ENCODE measurements at places on chromosomes 12 and 14. TPM values are rescaled to one million over a fixed set of nuclear protein-coding genes. Genes with fewer than 3 reads are reported as not detected.

The SRGAP1 gene
- 5.9 TPM for total RNA-seq

The CD4 gene
- total RNA-seq: 3.8 TPM

The MYL2 gene
- 24,495 TPM for total RNA-seq

The BBS10 gene
- 9.6 TPM for total RNA-seq

The ENDOU gene
- total RNA-seq: 0.24 TPM

The PLBD1 gene
- 33.8 TPM for total RNA-seq

The FOXM1 gene
- 0.24 TPM for total RNA-seq

The KRT82 gene
- total RNA-seq: not detected

The PLEKHG7 gene
- total RNA-seq: not detected

The TAPBPL gene
- total RNA-seq: 17.2 TPM

The TAS2R14 gene
- 1.3 TPM for total RNA-seq

The PTPRR gene
- total RNA-seq: 0.65 TPM

The SLCO1B1 gene
- 0.24 TPM for total RNA-seq

GRCh38 chr12:65556676-65557437 is 267.4 kb upstream of the HMGA2 start:
- DNase-seq: peak; percentile 86

DNA sequence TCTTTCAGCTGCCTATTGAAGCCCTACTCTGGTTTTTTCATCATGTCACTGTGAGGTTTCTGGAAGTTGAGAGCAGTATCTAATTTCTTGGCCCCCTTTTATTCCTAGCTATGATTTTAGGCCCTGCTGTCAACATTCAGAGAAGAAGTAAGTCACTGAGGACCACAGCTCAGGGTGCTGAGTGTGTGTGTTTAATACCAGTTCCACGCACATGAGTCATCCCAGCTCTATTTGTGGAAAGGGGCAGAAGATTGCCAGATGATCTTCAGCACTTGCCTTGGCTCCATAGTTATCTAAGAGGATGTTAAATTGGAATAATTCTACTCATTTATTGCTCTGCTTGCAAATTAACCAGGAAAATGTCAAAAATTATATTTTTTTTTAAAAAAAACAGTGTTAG is 65.5 kb upstream of the SLC38A4 start:
- DNase-seq: no peak

DNA sequence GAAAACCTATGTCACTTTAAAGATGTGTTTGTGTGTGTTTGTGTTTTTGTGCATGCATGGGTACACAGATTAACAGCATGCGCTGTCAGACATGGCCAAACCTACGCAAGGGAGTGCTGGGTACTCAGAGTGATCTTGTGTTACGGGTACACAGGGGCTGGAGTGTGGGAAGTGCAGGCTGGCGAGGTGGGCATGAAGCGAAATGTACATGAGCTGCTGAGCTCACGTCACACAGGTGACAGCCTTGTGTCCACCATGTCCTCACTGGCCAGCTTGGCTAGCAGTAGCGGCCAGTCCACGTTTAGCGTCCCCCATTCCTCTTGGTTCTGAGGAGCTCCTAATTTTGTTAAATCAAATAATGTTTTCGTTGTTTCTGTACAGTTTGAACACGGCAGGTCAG is 979.7 kb upstream of the TMEM132C start:
- DNase-seq: peak; percentile 53

- no peak for DNase-seq
Measured at GRCh38 chr14:75837151-75837787, 144.5 kb downstream of the TGFB3 start.

- no peak for DNase-seq
Measured at GRCh38 chr14:90091393-90091792, 29.6 kb downstream of the KCNK13 start.

- DNase-seq: peak; percentile 87
Measured at GRCh38 chr14:32939254-32940065, 781 bp downstream of the NPAS3 start.

DNA sequence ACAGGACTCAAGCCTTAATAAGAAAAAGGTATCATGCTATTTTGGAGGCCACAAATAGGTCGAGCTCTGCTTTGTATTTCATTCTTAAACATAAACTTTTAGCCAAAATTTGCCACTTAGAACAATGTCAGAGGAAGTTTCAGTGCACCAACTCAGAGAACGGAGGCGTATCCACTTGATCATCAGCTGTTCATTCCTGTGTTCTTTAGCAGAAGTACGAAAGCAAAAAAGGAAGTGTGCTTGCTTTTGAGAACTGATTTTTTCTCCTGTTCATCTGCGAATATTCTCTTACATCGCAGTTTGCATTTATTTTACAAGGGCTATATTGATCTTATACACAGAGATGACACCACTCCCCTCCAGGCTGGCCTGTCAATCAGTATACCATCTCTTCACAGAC is 188.6 kb upstream of the SOX5 start:
- no peak for DNase-seq

DNA sequence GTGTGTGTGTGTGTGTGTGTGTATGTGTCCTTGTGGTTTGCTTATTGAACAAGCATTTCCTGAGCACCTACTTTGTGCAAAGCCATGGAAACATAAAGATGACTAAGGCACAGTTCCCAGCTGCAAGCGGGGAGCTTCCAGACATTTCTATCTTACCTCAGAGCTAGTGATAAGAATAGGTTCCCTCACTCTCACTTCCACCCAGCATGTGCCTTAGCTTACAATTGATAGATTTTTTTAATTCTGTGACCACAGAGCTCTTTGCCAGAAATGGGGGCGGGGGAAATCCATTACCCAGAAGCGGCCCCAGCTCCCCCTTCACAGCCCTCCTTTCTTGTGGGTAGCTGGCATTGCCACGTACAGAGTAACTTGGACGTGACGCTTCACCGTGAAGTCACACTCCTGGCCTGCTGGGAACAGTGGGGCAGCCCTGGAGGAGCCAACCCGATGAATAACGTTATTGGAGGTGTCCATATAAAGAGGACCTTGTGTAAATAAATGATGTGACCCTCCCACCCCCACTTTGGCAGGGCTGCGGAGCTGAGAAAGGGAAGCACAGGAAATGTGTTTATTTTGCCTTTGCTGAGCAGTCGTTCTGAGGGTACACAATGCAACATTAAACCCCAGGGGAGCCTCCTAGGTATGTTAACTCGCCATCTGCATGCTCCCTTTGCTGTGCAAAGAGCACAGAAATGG is 238.9 kb downstream of the CHST11 start:
- no peak for DNase-seq

GRCh38 chr12:44377443-44378187 is 498.5 kb downstream of the NELL2 start:
- DNase-seq: no peak

- no peak for DNase-seq
Measured at GRCh38 chr14:68309616-68310015, 483.3 kb downstream of the ZFP36L1 start.

GRCh38 chr12:24952389-24952788 is 3.5 kb upstream of the BCAT1 start:
- no peak for DNase-seq

- no peak for DNase-seq
Measured at GRCh38 chr14:21748869-21749303, 75.3 kb upstream of the OR4E1 start.

DNA sequence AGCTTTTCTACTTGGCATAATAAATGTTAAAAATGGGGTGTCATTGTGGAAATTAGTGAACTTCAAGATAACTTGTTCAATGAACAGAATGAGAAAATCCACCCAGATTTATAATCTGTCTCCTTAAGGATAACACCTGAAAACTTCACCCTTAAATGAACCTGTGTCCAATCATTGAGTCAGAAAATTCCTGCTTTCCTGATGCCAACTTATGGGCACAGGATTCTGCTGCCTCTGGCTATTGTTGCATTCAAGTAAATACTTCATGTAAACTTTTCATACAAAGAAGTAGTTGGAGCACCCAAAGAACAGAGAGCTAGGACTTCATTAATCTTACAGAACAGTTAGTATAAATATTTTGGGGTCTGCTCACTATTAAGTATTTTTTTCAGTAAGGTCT is 98.9 kb upstream of the PLEKHA5 start:
- no peak for DNase-seq

DNA sequence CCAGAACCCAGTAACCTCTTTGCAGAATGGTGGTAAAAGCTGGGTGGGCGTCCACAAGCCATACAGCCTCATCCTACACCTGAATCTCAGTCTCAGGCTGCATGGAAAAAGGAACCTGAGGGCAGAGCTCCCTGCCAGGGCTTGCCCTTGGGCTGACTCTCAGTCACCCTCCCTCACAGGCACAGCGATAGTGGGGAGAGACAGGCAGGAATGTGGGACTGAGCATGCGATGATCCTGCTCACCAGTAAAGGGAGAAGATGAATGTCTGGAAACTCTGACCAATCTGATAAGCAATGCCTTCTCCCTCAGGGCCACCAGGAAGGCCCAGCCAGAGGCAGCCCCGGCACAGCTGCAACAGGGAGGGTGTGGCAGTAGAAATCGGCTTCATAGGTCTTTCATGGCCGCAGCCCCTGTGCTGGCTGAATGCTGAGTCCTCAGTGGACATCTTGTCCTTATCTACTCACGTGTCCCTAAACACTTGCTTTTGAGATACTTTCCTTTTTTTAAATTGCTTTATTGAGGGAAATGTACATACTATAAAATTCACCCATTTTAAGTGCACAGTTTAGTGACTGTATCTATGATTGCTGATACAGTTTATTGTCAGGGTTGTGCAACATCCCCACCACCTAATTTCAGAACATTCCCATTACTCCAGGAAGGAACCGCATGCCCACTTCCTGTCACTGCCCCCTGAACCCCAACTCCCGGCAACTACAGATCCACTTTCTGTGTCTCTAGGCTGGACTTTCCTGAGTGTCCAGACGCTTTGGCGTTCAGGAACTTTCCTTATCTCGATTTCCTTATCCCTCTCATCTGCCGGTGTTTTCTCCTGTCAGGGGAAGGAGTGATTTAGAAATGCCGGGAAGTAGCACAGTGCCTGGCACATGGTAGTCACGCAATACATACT is 258.1 kb downstream of the PCNX1 start:
- no peak for DNase-seq

DNA sequence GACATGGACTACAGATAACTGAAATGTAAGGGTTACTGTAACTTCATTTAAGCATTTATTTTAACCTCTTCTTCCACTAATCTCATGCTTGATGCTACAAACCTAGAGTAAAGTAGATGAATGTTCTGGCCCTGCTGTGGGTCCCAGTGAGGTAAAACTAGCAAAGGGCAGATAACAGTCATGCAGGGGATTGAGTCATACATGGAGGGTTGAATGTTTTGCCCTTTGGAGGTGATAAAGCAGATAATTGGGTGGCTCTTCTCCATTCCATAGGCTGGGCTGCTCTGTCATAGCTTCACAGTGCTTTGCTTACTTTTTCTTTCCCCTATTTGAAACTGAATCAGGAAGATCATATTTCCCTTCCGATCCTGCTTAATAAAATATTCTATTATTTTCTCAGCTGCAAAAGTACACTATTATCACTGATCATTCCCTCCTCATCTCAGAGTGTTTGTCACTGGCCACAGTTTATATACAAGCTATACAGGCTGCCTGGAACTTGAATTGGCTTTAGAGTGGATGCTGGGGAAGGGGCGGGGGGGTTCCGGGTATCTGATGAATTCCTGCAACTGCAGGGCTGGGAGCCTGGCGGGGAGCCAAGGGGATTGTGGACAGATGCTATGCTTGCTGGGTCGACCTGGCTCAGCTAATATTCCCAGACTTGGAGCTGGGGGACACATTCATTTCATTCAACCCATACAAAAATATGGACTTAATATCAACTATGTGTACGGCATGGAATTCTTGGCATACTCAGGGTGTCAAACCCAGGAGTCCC is 235.1 kb downstream of the NRXN3 start:
- DNase-seq: no peak

- no peak for DNase-seq
Measured at GRCh38 chr14:96154900-96155299, 49.7 kb upstream of the BDKRB2 start.

DNA sequence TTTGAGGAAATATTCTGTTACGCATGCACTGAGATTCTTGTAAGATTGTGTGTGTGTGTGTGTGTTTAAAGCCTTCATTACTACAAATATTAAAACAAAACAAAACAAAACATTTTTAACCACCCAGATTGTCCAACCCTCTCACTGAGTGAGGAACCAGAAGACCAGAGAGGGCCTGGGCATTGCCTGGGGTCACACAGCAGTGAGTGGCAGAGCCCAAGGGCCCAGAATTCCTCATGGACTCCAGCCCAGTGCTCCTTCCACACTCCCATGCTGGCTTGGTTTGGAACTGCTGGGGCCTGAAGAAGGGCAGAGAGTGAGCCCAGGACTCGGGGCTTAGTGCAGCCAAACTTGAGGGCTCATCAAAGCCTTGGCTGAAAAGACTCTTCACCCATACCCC is 1.6 kb upstream of the OTUB2 start:
- no peak for DNase-seq

GRCh38 chr12:107091989-107092641 is 1.2 kb downstream of the CRY1 start:
- no peak for DNase-seq

DNA sequence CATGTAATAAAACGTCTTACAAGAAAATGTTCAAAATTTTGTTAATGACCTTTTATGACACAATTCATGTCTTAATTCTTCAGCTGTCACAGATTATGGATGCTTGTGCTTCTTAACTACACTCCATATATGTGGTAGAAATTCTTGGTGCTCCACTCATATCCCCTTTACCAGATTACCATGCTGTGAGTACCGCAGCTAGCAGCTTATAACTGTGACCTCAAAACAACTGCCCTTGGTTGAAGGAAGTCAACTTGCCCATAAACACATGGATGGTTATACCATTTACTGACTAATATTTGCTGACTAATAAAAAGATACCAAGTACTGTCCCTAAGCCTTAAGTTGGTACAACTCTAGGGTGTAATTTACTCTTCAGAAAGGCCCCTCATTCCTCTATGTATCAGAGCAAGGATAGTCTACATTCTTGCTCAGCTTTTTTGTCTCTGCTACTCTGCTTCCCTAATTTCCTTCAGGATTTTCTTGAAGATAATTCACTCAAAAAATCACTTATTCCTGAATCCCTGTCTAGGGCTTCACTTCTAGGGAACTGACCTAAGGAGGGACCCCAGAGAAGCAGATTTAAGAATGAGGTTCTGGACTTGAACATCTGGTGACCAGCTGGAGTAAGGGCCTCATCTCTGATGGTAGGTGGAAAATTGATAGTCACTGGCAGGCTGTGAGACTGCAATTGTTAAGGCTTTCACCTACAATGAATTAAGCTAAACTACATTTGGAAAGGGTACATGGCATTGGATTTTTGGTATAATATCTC is 152.3 kb downstream of the SLC6A15 start:
- DNase-seq: no peak

GRCh38 chr12:128288357-128288756 is 21.4 kb downstream of the TMEM132C start:
- no peak for DNase-seq

GRCh38 chr12:107912421-107913004 is 138.0 kb downstream of the ASCL4 start:
- DNase-seq: no peak

DNA sequence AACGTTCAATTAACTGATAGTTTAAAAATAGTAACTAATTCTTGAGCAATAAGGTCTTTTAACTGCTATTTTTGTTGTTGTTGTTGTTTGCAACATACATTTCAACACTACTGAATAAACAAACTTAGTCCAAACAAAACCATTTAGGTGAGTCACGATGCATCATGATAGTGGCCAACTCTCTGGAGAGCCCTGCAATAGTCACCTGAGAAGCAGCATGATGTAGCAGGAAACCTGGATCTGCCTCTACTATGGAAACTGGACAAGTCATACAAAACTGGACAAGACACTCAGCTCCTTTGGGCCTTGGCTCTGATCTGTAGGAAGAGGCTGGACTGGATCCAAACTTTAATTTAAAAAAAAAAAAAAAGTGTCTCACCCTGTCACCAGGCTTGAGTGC is 117.3 kb downstream of the MED13L start:
- DNase-seq: no peak

- no peak for DNase-seq
Measured at GRCh38 chr12:32039347-32039746, 67.3 kb upstream of the BICD1 start.

GRCh38 chr14:89415159-89415558 is 1.9 kb downstream of the FOXN3 start:
- DNase-seq: no peak

Data from cardiac septum (tissue), 1 donor.